ENCODE measurements at places on chromosomes 6 and 20.

- no peak for DNase-seq
Measured at GRCh38 chr6:34120953-34121675, 24.8 kb downstream of the GRM4 start.

GRCh38 chr6:5981126-5982026, 25.3 kb downstream of the NRN1 start:
- DNase-seq: no peak

- DNase-seq: no peak
Measured at GRCh38 chr20:4912380-4913142, 88.7 kb downstream of the SLC23A2 start.

- no peak for DNase-seq
Measured at GRCh38 chr6:101397199-101397598, 3.7 kb downstream of the GRIK2 start.
